Hindlimb muscle (tissue), 1 donor: ENCODE measurements at places on chromosomes 1 and 21.

- no peak for DNase-seq
Measured at GRCh38 chr1:180057883-180058396, 96.7 kb upstream of the QSOX1 start.

GRCh38 chr21:46099476-46099875 is 1.6 kb downstream of the COL6A2 start:
- DNase-seq = no peak

- DNase-seq = no peak
Measured at GRCh38 chr1:11948822-11949458, 14.4 kb downstream of the PLOD1 start.

DNA sequence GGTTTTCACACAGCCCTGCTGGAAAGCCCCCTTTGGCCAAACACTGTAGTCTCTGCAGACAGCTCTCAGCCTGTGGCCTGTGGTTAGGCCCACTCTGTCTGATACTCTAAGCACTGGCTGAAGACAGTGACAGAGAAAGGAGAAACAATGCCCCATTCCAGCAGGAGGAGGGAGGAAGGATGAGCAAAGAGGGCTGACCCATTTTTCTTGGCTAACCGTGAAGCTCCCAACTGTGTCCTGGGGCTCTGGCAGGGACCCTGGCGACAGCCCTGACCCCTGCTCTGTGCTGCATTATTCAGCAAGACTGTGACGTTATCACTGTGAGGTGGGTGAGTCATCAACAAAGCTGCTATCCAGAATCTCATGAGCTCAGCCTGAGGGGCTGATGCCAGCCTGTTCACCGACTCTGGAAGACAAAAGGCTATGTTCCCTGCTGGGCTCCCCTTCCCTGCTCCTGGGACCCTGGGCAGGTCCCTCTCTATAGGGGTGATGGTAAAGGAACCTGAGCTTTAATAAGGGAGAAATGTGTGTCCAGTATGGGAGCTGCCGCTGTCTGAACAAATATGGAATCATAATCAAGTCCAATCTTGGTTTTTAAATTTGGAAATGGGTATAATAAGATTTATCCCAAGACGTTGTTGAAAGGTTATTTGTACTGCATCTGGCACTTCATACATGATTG is 107.0 kb downstream of the RHOU start:
- no peak for DNase-seq

DNA sequence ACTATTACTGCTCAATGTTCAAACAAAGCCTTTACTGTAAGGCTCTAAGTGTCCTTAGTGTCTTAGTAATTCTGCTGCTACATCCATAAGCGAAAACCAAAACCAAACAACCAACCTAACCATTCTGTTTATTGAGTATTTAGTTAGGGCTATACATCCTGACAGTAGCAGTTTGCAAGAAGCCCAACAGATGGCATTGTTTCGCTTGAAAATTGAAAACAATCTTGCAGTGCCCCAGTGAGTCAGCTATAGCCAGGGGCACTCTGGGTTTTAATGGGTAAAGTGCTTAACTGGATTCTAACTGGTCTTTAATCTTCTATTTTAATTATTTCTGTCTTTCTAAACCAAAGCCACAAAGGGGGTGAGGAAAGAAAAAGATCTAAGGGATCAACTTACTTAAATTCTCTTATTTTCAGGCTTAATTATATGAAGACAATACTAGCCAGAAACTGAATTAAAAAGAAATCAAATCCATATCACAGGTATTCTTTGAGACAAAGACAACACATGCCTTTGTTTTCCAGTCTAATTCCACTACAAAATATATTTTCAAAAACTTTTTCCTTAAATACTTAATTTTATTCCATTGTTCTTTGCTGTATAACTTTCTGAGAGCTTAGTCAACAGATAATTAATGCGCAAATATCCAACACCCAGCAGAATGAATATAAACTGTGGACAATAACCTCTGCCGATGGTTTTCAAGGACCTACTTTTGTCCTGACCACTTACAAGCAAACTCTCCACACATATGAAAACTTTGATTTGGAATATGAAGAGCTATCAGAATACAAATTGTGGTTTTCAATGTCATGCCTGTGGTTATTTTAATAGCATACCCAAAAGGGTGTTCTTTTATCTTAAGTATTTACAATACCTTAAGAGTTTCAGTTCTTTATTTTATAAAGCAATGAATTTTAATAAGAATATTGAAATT is 15.2 kb downstream of the POGZ start:
- peak; percentile 45 for DNase-seq

DNA sequence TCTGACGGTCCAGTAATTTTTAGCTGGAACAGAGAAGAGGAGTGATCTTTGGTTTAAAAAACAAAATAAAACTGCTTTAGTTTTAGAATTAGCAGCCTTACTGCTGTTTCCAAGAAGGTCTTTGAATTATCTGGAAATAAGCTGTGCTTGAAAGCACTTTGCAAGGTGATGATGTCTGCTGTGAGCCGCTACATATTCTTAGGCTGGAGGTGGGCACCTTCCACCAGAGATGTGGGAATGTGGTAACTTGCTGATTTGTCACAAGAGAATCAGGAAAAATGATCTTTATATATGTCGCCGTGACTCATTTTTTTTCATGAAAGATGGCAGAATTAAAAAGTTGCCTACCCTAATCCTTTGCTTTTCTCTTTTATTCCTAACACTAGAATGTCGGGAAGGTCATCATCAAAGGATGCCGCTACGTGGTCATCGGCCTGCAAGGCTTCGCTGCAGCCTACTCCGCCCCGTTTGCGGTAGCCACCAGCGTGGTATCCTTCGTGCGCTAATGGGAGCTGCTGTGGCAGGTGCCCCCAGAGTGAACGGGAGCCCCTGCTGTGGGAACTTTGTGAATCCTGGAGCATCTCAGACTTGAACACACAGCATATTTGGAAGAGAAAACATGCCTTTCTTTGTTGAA is 6.2 kb downstream of the C1orf115 start:
- no peak for DNase-seq

DNA sequence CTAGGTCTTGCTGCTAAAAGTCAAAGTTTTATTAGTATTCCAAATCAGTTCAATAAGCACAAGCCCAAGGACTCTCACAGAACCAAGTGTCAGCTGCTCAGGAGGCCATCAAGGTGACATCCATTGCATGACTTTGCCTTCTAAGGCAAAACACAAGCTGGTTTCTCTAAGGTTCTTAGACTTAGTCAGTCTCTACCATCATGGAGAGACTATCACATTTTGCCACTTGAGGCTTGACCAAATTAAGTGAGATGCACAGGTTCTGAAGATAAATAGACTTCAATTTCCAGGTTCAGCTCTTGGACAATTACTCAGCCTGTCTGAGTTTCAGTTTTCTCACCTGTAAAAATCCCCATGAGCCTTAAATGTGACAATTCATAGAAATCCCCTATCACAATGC is 29.0 kb downstream of the TRIT1 start:
- DNase-seq = no peak

GRCh38 chr21:38385427-38386175 is 112.7 kb downstream of the ERG start:
- DNase-seq = no peak

GRCh38 chr1:209755926-209756614 is at the start of gene TRAF3IP3:
Gene TRAF3IP3, plus strand, starts transcription at chr1:209756053. Its CDS starts 3,987 bp downstream, at chr1:209760040.
- no peak for DNase-seq
